ENCODE measurements at places on chromosomes 3 and 15. TPM values are rescaled to one million over a fixed set of nuclear protein-coding genes. Genes with fewer than 3 reads are reported as not detected.

DNA sequence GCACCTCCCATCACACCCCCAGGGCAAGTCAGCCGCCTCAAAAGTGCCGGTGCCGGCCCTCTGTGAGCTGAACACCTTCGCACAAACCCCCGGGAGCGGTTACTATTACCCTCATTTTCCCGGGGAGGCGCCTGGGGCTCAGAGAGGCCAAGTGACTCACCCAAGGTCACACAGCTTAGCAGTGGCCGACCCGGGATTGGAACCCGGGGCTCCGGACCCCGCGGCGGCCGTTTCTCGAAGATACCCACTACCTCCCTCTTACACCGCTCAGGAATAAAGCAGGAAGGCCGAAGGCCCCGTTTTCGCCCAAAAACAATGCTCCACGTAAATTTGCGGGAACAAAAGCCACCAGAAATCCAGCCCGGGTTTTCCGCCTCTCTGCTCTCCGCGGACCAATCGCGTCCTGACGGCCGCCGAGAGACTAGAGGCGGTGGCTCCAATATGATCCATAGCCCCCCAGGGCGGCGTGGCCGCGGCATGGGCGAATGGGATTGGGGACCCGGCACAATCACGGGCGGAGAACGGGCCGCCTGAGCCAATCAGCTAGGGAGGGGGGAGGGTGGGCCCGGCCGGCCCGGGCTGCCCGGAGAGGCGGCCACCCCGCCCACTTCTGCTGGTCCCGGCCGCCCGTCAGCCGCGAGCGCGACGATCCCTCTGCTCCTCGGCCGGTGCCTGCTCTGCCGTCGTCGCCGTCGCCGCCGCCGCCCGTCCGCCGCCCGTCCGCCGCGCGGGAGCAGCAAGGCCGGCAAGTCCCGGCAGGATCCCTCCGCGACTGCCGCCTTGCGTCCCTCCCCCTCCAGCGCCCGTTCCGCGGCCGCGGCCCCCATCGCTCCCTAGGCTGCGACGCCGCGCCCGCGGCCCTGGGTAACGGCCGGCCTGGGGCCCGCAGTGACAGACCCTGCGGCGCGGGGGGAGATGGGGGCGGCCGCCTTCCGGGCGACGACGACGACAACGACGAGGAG, 177.0 kb downstream of the OR4M2 start:
- H3K27me3 ChIP-seq = no peaks in the 10 kb centered on the region
- no peak overlapping the region for H3K4me3 ChIP-seq
- no peaks in the 10 kb centered on the region for H3K4me1 ChIP-seq
- H3K27ac ChIP-seq = no peak overlapping the region
- no peaks in the 10 kb centered on the region for H3K36me3 ChIP-seq
- no peak for DNase-seq

DNA sequence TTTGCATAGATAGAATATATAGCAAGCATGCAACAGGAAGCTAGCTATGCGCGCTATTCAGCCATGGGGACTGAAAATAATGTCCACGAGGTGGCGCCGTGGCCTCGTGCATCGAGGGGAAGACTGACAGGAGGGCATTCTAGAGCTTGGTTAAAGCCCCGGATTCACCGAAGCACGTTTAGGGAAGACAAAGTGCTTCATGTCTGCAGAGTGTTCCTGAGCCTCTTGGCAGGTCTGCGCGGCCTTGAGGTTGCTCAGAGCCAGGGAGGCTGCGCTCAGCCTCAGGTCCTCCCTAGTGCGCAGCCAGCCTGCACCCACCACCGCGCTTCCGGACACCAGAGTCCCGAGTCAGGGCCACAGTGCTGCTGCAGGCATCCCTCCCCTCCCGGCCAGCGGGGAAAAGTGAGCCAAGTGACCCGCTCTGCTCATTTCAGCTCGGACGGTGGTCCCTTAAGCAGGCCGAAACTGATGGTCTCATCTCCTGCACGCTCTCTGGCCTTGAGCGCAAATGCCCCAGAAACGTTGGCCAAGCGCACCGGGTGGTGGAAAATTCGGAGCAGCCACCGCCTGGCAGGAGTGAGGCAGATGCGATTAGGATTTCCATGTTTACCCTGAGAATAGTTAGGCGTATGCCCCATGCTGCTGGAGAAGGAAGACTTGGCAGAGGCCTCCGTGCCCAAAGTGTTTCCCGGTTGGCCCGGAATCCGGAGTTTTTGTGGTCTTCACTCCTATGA, 24.8 kb downstream of the GABRA5 start:
- H3K27me3 ChIP-seq = no peaks in the 10 kb centered on the region
- peak; percentile 63 for DNase-seq
- H3K36me3 ChIP-seq = no peaks in the 10 kb centered on the region
- no peak overlapping the region for H3K4me3 ChIP-seq
- no peaks in the 10 kb centered on the region for H3K4me1 ChIP-seq

GRCh38 chr15:73464602-73465001, 21.6 kb downstream of the REC114 start:
- no peak overlapping the region for H3K27ac ChIP-seq
- no peaks in the 10 kb centered on the region for H3K4me1 ChIP-seq
- no peaks in the 10 kb centered on the region for H3K36me3 ChIP-seq
- no peak overlapping the region for H3K4me3 ChIP-seq

Gene SLC27A2
- total RNA-seq = 31.2 TPM

Measured in Caco-2 (cell line).